ENCODE measurements at places on chromosomes 1 and 21.

- DNase-seq = no peak
Measured at GRCh38 chr1:169525391-169525790, 39.6 kb upstream of the SLC19A2 start.

- no peak for DNase-seq
Measured at GRCh38 chr1:203286161-203286984, 18.9 kb upstream of the BTG2 start.

DNA sequence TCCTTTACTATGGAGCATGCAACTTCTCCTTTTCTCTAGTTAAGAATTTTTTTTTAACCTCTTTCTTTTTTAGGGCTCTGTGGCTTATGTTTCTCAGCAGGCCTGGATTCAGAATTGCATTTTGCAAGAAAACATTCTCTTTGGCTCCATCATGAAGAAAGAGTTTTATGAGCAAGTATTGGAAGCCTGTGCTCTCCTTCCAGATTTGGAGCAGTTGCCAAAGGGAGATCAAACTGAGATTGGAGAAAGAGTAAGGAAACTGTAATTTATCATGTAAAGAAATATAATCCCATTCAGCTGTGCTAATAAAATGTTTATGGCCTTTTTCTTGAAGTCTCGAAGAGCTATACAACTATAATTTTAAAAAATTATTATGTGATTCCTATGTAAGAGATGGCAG is 70.1 kb downstream of the HSPA13 start:
- no peak for DNase-seq

DNA sequence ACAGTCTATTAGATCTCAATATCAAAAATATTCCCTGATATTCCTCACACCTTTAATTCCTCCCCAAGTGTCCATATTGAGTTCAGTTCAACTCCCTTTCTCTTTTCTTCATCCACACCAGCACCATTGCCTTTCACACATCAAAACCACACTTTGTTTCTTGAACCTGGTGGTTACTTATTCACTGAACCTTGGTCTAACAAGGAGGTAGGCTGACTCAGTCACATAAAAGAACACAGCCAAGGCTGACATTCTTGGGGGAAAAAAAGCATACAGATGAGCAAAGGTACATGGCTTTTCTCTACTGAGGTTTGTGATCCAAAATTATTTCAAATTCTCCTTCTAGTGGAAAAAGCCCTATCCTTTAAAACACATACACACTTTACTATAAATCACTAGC is 131.7 kb upstream of the USH2A start:
- no peak for DNase-seq

- DNase-seq = no peak
Measured at GRCh38 chr1:53145051-53145600, 2.7 kb upstream of the SLC1A7 start.

GRCh38 chr1:223730479-223731132 is 18.3 kb downstream of the CAPN2 start:
- DNase-seq = no peak

Measured in common myeloid progenitor, CD34-positive (primary cell).